ENCODE measurements at places on chromosomes 11 and 22.

DNA sequence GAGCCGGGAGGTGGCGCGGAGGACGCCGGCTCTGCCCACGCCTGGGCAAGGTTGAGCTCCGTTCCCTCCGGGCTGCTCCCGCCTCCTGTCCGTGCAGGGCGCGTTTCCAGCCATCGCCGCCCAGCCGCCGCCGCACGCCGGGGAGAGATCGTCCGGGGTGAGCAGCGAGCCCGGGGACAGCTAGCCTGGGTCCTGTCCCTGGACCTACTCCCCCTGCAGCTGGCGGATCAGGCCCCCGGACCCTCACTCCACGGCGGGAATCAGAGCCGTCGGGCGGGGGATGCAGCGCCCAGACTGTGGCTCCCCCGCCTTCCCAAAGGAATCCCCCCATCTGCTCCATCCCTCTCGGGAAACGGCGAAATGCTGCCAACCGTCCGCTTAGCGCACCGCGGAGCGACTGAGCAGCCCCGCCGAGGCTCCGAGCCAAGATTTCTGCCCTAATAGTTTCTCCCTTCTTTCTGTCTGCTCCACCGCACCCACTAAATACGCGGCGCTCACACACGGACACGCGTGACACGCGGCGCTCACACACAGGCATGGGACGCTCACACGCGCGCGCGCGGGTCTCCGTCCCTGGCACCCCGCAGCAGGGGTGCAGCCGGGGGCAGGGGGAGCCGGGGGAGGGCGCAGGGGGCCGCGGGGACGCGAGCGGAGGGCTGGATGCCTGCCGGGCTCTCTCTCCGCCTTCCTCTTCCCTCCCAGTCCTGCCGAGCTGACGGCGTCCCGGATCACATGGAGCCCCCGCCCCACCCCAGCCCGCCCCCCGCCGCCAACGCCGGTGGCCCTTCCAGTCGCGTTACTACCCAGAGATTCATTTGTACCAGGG lies at the start of gene KCNJ5:
KCNJ5 (plus strand) TSS at position 814 of the 826 bp plus-strand sequence. CDS start 19,918 bp downstream, outside the sequence.
- peak; percentile 85 for DNase-seq

GRCh38 chr11:61797263-61797944 lies 4.7 kb downstream of the FEN1 start:
- peak; percentile 54 for DNase-seq

DNA sequence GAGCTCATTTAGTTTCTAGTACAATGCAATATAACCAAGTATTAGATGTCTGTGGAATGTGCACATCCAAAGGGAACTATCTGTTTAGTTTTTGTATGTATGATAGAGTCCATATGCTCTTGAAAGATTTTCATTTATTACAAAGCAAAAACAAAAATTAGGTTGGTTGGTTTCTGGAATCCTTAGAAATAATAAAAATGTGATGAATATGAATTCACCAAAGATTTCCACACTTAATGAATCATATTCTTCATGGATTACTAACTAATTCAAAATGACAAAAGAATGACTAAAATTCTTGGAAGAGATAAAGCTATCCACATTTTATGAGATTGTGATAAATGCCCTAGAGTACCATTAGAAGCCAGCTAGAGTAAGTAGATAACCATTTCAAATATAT lies 261.1 kb downstream of the SBF2 start:
- no peak for DNase-seq

DNA sequence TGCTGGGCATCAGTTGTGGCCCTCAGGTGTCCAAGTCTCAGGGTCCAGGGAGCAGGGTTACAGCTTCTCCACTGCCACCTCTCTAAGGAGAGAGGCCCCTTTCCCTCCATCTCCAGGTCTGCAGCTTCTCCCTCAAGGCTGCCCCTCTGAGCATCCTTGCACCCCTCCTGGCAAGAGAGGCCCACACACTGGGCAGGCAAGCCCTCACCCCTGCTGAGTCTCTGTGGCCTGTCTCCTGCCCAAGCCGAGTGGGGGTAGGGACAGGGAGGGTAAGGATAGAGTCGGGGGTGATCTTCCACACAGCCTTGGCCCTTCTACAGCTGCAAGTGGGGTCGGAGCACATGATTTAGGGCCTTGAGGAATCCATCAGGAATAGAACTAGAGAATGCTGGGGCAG lies 76.6 kb downstream of the ST3GAL4 start:
- DNase-seq, result no peak

GRCh38 chr11:73995247-73995646 lies 12.6 kb upstream of the UCP2 start:
- DNase-seq, result no peak

- no peak for DNase-seq
These were observed 65.0 kb upstream of the HMGXB4 start for GRCh38 chr22:35192129-35192918.

- no peak for DNase-seq
These were observed 949 bp downstream of the TP53AIP1 start for GRCh38 chr11:128941573-128942271.

GRCh38 chr11:68667511-68668500 lies 16.5 kb upstream of the GAL start:
- DNase-seq, result no peak

- no peak for DNase-seq
These were observed 3.3 kb downstream of the CAPN5 start for GRCh38 chr11:77069969-77070582.

GRCh38 chr11:121557348-121557747 lies 104.6 kb upstream of the SORL1-AS1 start:
- DNase-seq, result no peak

DNA sequence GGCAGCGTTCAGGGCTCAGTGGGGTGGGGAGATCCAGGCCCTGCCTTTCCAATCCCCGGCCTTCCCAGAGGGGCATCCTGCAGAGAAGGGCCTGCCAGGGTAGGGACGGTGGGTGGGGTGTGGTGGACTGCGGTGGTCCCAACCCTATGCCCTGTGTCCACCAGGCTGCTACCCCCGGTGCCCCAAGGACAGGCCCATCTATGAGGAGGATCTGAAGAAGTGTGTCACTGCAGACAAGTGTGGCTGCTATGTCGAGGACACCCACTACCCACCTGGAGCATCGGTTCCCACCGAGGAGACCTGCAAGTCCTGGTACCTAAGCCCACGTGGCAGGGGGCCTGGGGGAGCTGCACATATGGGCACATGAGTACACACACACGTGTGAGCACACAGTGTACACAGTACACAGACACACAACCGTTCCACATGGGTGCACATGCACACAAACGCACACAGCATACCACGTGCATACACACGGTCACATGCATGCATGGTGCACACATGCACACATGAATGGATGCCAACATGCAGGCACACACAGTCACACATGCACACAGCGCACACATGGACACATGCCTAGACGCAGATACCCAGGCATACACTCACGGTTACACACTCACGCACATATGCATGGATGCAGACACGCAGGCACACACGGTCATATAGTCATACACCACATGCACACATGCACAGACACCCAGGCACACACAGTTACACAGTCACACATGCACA lies 16.1 kb downstream of the MUC2 start:
- DNase-seq, result no peak
